ENCODE measurements at places on chromosomes 4 and X.

DNA sequence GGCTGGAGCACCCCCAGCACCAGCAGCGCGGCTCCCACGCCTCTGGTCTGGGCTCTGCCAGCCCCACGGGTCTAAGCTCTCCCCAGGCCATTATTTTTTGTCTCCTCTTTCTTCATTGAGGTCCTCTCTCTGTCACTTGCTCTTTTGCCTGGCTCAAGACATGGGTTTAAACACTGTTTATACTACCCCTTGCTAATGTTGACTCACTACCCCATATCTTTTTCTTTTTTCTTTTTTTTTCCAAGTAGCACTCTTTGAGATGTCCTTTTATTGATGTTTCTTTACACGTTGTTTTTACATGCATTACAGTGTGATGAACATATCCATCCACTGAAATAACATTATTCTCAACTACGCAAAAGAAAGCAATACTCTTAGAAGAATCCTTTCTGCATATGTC, 1.7 kb upstream of the ERVMER34-1 start:
- no peak for DNase-seq

GRCh38 chrX:49176421-49177326, 5.0 kb downstream of the PLP2 start:
- no peak for DNase-seq

- no peak for DNase-seq
Measured at GRCh38 chr4:83758285-83758684, 222.4 kb downstream of the GPAT3 start.

DNA sequence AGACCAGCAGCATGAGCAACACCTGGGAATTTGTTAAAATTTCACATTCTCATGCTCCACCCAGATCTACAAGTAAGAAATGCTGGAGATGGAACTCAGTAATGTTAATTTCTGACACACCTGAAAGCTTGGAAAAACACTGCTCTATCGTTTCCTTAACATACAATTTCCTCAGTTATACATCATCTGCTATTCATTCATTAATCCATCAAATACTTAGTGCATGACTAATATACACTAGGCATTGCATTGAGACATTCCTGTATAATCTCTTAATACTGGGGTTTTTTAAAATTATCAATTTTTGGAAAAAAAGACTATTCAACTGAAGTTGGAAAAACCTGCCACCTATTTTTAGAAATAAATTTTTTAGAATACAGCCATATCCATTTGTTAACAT, 106.1 kb downstream of the CHM start:
- DNase-seq: no peak

GRCh38 chr4:76607846-76608245, 172.8 kb downstream of the SHROOM3 start:
- no peak for DNase-seq

- no peak for DNase-seq
Measured at GRCh38 chr4:93147524-93148212, 680.9 kb upstream of the ATOH1 start.

All from T-helper 9 cell (primary cell).